ENCODE measurements at places on chromosomes 16 and 17. TPM values are rescaled to one million over a fixed set of nuclear protein-coding genes. Genes with fewer than 3 reads are reported as not detected.

Gene NPW
- 1.4 TPM for polyA plus RNA-seq

Gene SMG1
- 19.6 TPM for polyA plus RNA-seq

Gene CYB561
- polyA plus RNA-seq = 3.6 TPM

Gene CBX8
- 3.2 TPM for polyA plus RNA-seq

Gene BCAS3
- polyA plus RNA-seq = 8.5 TPM

Gene FOXJ1
- polyA plus RNA-seq = not detected

Gene IL34
- polyA plus RNA-seq = not detected

Gene CCDC144A
- polyA plus RNA-seq = 0.93 TPM

Gene CLEC18B
- polyA plus RNA-seq = not detected

Gene KCNJ18
- not detected for polyA plus RNA-seq

Gene THOC6
- polyA plus RNA-seq = 53.1 TPM

Gene TOM1L2
- polyA plus RNA-seq = 7.8 TPM

Gene MMP2
- 0.37 TPM for polyA plus RNA-seq

Gene TP53I13
- polyA plus RNA-seq = 22.4 TPM

Gene FAM117A
- 20.1 TPM for polyA plus RNA-seq

Gene MYO18A
- polyA plus RNA-seq = 23.2 TPM

Gene TPSAB1
- polyA plus RNA-seq = not detected

Gene PTGES3L
- polyA plus RNA-seq = 2.3 TPM

Gene ACSM5
- polyA plus RNA-seq = 0.54 TPM

Gene NRN1L
- polyA plus RNA-seq = 0.37 TPM

Gene C16orf89
- not detected for polyA plus RNA-seq

Gene C16orf96
- polyA plus RNA-seq = not detected

Gene PITPNC1
- 50.6 TPM for polyA plus RNA-seq

Gene NPIPB9
- polyA plus RNA-seq = 0.32 TPM

Gene PRSS27
- 0.36 TPM for polyA plus RNA-seq

Gene TERB1
- polyA plus RNA-seq = not detected

Gene CORO6
- polyA plus RNA-seq = 1.1 TPM

Gene APOBR
- polyA plus RNA-seq = 0.28 TPM

Gene CMTM4
- not detected for polyA plus RNA-seq

Gene PMP22
- polyA plus RNA-seq = not detected

Gene NPIPA3
- 1.2 TPM for polyA plus RNA-seq

Gene CCL13
- polyA plus RNA-seq = not detected

Gene ARHGDIG
- polyA plus RNA-seq = not detected

Gene SLC22A31
- not detected for polyA plus RNA-seq

Gene OR1A1
- not detected for polyA plus RNA-seq

Gene DPEP3
- polyA plus RNA-seq = not detected

Gene CLDN7
- 0.10 TPM for polyA plus RNA-seq

Gene SLC38A8
- not detected for polyA plus RNA-seq

Gene SLC5A11
- not detected for polyA plus RNA-seq

Gene SYT17
- 3.7 TPM for polyA plus RNA-seq

Gene FLYWCH2
- polyA plus RNA-seq = 30.1 TPM

Gene CACNA1G
- not detected for polyA plus RNA-seq

Gene LITAFD
- polyA plus RNA-seq = not detected

Gene ASPA
- not detected for polyA plus RNA-seq

Gene HYDIN
- not detected for polyA plus RNA-seq

Gene CSH2
- polyA plus RNA-seq = not detected

Gene KRTAP9-4
- not detected for polyA plus RNA-seq
